ENCODE measurements at places on chromosomes 3 and 15.
A peak's percentile ranks its signal among the peaks of the same experiment; 100 is the strongest.

GRCh38 chr15:71651750-71652186 lies 158.6 kb upstream of the NR2E3 start:
- DNase-seq = peak; percentile 78

- DNase-seq = no peak
Observed at GRCh38 chr15:45665261-45665660, 30.4 kb downstream of the SQOR start.

DNA sequence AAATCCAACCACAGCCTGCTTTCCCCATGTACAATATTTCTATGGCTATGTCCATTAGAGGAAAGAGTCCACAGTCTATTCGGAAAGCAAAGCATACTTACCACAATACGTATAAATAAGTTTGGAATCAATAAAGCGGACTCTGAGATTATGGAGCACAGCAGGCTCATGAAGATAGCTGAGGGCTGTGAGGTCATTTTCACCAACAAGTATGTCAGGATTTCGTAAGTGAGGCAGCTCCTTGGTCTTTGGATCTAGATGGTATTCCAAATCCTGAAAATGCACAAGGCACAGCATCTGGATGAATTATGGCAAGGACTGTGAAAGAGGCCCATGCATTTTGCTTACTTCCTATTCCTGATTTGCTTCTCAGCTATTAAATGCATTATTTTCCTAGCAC lies 100.4 kb downstream of the MYO5A start:
- no peak for DNase-seq

DNA sequence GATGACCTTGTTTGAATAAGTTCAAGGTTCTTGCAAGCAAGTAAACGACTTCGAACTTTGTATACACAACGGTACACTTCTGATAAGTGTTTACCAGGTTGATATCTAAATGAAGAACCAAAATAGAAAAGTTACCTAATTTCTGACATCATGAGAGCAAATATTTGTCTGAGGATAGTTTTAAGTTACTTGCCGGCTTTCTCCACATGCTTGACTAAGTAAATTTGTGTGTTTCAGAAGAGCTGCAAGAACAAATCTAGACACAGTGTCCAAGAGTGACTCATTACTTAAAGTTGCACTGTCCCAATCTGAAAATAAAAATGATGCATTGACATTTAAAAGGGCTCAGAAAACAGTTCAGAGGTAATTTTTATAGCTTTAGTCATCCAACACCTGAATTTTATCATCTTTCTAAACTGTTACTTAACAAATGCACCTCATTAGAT lies 115.1 kb downstream of the HERC1 start:
- no peak for DNase-seq

DNA sequence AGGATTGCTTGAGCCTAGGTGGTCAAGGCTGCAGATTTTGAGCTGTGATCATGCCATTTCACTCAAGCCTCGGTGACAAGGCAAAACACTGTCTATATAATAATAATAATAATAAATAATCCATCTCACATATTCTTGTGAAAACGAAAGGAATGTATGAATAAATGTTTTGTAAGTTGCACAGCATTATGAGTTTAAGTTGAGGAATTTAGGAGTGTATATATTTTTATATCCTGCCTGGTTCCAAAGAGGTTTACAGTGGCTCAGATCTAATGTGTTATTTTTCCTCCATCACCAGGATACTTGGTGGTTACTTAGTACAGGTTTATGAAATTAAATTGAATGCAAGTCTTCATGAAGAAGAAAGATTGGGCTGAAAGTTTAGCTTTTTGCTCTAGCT lies 77.2 kb downstream of the ATG7 start:
- no peak for DNase-seq

DNA sequence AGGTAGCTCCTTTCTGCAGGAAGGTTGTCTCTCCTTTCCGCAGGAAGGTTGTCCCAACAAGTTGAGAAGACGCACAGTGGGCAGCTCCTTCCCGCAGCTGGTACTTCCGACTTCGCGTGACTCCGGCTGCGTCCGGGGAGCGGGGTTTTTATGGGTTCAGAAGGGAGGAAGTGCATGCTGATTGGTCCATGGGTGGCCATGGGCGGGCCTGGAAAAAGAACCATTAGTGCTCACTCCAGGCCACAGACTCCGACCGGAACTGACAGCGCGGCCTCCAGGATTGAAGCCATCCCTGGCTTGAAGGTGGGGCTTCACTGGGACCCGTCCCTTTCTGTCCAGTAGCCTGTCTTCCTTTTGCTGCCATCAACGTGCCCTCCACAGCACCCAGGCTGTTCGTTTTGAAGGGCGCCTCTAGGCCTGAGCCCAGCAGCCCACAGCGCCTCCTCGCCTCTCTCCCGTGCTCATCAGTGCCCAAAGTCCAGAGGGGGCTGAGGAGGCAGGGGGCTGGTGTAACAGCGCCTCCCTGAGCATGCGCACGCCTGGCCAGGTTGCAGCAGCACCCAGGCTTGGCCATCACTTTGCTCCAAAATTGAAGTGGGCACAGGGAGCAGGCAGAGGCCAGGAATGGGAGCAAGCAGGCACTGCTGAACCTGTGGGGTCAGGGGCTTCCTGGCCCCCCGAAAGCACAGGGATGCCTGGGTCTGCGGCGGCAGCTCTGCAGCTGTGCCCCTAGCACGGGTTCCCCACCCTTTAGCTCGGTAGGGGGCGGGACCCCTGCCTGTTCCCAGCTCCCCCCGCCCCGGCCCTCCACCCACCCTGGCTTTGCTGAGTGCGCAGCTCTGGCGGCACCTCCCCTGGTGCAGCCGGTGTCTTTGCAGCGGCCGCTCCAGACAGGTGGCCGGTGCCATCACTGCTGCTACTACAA lies 330.6 kb upstream of the MCTP2 start:
- DNase-seq = no peak

Data from lung microvascular endothelial cell (primary cell).